Gastrocnemius medialis (tissue), 4 donors: ENCODE measurements at places on chromosomes 4 and X. TPM values are rescaled to one million over a fixed set of nuclear protein-coding genes. Genes with fewer than 3 reads are reported as not detected.

The PPARGC1A gene
- 68.9 TPM for total RNA-seq

The CLCN4 gene
- 73.3 TPM for total RNA-seq

The BRS3 gene
- total RNA-seq = not detected

The RASL11B gene
- total RNA-seq = 0.18 TPM

The CT45A2 gene
- not detected for total RNA-seq

The NPY1R gene
- total RNA-seq = 1.2 TPM

The CXCL10 gene
- 0.97 TPM for total RNA-seq
